ENCODE measurements at places on chromosomes 7 and 10.

DNA sequence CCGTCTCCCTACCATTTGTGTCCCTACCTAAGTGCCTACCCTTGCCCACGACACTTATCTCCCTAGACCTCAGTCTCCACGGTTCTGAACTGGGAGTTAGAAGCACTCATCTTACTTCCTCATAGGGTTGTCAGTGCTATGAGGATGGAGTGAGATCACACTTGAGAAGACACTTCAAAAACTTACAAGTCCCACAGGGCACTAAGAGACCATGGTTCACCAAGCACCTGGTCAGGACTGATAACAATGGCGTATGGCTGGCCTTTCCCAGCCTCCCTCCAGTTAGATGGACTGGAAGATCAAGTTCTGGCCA is 43.2 kb downstream of the KCNMA1 start:
- DNase-seq, result no peak

DNA sequence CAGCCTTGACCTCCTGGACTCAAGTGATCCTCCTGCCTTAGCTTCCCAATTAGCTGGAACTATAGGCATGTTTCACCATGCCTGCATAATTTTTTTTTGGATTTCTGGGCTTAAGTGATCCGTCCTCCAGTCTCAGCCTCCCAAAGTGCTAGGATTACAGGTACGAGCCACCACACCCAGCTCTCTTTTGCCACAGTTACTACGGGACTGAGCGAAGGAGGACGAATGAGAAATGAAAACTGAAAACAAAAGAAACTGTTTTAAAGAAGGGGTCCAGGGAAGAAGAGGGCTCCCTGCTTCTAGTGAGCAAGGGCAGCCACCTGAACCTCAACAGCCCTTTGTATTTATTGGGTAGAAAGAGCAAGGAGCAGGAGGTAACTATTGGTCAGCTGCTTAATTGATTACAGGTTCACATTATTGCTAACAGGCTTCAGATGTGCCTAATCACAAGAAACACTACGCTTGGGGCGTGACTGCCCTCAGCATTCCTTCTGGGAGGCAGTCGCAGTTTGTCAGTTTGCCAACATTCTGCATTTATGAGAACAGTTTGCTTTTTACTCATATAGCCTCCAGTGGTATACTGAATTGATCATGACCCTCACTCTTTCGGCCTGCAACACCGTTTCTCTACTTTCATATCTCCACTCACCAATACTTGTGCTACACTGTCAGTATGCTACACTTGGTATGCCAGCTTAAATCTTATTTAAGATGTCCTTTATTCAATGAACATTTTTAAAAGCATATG is 676.8 kb downstream of the DNAJB9 start:
- peak; percentile 5 for DNase-seq

DNA sequence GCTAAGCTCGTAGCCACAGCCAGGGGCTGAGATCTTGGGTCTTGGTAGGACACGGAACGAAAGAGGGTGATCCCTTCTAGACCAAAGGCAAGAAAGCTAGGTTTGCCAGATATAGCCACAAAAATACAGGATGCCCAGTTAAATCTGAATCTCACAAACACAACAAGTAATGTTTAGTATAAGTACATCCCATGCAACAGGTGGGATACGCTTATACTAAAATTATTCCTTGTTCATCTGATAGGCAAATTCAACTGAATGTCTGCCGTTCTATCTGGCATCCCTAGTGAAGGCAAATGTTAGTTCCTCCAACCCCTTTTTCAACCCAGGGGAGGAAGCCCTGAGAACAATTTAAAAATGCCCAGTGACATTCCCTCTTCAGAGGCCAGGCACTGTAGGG is 131.1 kb upstream of the MGMT start:
- no peak for DNase-seq

GRCh38 chr10:4176500-4177281 is 391.7 kb upstream of the KLF6 start:
- DNase-seq, result no peak

DNA sequence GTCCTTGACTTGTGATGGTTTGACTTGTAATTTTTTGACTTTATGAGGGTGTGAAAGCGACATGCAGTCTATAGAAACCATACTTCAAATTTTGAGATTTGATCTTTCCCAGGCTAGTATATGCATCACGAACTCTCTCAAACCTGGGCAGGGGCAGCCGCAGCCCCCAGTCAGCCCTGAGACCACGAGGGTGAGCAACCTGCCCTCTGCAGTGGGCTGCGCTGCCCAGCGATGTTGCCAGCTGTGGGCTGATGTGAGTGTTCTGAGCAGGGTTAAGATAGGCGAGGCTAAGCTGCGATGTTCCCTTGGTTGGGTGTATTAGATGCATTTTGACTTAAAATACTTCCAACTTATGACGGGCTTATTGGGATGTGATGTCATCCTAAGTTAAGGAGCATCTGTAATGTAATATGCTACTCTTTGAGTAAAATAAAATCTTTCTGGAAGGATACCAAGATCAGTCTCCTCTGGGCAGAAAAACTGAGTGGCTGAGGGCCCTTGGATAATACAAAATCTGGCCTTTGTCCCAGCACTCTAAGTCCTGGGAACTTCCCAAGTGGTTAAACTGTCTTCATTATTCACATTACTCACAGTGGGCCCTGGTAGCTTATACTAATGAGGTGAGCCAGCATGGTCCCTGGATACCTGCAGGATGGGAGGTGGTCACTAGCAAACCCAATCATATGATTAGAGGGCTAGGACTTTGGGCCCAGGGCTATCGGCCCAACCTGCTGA is 28.4 kb upstream of the CNPY1 start:
- DNase-seq, result no peak

GRCh38 chr7:90629297-90629918 is 33.3 kb downstream of the CDK14 start:
- DNase-seq, result no peak

GRCh38 chr10:5343092-5343491 is 21.7 kb upstream of the UCN3 start:
- DNase-seq, result no peak

GRCh38 chr7:54846273-54846672 is 87.3 kb upstream of the SEC61G start:
- DNase-seq, result no peak

DNA sequence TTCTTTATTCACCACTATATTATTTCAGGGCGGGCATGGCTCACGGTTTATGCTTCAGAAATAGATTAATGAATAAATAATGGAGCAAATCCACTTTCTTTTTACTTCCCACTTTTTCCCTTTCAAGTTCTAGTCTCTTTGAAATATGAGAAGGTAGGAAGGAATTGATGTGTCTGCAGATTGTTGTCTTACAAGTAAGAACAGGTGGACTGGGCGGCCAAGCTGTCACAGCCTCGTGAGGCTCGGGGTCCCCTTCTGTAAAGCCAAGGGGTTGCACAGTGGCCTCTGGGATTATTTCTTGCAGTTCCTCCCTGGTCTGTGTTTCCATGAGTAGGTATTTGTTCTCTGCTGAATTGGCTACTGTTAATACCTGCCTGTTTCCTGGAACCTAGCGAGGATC is 11.2 kb downstream of the VWA2 start:
- DNase-seq, result no peak

DNA sequence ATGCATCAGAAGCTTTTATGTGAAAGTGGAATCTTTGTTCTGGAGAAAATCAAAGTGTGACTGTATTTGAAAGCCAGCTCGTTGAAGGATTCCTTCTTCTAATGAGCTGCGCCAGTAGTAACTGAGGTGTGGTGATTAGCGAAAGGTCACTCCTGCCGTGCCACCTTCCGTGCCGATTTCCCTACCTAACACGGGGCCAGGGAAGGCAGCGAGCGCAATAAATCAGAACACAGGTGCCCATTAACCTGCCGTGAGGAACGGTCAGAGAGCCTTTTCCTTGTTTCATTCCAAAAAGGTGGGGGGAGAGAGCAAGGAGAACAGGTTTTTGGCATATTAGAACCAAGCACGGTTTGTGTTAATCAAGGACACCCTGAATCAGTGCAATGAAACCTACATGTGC is 258.0 kb downstream of the CELF2 start:
- no peak for DNase-seq

DNA sequence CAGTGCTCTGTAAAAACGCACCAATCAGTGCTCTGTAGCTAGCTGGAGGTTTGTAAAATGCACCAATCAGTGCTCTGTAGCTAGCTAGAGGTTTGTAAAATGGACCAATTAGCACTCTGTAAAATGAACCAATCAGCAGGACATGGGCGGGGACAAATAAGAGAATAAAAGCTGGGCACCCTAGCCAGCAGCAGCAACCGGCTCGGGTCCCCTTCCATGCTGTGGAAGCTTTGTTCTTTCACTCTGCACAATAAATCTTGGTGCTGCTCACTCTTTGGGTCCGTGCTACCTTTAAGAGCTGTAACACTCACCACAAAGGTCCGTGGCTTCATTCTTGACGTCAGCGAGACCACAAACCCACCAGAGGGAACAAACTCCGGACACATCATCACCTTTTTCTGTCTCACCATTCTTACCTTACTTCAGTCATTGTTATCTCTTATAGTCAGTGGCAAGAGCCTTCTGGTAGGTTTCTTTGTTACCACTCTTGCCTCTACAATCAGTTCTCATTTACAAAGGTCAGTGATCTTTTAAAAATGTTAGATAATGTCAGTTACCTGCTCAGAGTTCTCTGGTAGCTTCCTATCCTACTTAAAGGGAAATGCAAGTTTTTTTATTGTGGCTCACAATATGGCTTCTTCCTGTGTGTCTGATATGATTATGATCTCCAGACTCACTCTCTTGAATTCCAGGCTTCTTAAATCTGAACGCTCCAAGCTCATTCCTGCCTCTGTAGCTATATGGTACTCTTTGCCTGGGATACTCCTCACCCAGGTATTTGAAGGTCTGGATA is 4.5 kb downstream of the STAM start:
- no peak for DNase-seq

DNA sequence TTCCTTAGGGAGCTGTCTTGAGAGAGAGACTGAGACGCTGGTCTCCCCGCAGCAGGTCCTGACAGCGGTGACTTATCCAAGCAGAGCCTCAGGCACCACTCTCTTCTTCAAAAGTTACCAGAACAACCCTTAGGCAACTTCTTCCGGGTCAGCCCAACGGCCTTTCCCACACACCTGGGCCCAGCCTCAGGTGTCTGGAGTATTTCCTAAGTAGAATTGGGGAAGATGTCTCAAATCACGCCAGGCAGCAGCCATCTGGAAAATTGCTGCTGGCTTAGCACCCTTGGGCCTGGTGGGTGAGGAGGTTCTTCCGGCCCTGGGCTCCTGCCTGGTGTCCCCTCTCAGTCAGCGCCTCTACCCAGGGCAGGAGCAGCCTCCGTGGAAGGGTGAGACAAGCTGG is 80.4 kb upstream of the ANLN start:
- no peak for DNase-seq

DNA sequence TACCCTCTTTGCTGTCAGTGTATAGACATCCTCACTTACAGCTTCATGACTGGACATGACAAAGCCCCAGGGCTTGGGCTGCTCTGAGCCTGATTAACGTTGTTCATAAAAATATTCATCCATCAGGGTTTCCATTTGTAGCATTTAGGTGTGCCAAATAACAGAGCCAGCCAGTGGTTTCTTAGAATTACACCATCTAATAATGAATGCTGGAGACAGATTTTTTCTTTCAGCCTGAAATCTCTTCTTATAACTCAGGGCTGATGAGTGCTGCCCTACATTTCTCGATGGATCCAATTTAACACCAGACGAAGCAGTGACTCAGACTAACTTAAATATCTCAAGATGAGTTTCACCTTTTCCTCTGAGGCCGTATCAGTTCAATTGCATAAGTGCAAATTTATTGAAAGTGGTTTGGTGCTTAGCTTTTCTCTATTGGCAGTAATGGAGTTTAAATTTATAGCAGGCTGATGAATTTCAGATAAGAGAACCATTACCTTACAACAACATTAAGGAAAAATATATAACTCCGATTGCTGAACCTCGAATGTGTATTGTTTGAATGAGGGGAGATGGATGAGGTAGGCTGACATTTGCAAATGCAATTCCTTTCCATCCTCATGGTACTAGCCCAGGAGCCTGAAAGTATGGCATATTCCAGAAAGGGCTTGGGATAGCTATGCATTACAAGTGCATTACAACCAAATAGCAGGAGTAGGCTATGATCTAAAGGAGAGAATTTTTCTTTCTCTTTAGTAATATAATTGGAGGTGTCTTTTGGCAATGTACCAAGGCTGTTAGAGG is 900.6 kb downstream of the KCNMA1 start:
- DNase-seq, result no peak

DNA sequence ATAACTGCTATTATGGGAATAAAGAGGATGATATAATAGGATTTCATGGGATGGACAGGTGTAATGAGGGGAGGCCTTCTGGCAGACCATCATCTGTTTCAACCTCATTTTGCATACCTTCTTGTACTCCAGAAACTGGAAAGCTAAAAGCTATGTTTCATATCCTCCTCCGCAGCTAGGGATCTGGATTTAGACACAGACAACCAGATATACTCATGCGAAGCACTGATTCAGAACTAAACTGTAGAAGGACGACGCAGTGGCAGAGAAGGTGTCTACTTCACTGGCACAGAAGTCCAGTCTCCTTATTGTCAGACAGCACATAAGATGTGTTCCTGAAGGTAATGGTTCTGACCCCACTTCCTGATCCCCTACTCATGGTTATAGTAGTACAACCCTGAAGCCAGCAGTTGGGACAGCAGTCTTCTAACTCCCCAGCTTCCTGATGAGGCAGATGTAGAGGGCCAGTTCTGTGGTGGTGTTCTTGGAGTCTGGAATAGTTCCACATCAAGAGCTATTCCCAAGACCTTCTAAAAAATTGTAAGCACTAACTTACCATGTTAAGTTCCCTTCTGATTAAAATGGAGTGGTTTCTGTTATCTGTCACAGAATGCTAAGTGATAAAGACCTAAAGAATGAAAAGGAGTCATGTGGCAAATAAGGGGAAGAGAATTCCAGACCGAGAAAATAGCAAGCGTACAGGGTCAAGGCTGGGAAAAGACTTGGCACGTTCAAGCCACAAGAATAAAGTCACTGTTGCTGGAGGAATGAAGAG is 550.3 kb downstream of the GRM8 start:
- DNase-seq, result peak; percentile 52

- DNase-seq, result no peak
These were observed 19.3 kb downstream of the ZNF316 start for GRCh38 chr7:6656413-6656812.

DNA sequence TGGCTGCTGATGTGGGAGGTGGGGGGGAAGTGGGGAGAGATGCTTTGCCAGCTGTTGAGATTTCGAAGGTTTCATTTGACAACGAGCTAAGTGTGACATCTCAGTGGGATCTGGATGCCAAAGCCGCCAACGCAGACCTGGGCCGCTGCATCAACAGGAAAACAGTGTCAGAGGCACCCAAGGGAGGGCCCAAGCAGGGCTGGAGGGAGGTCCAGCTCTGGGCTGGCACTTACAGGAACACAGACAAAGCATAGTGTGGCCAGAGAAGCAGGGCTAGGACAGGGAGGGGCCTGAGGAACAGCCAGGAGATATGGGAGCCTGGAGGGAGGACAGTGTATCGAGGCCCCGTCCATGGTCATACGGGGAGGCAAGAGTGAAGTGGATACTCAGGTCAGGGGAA is 73.1 kb downstream of the GTF2IRD1 start:
- no peak for DNase-seq

Measured in non-pigmented ciliary epithelial cell (primary cell).